NCI-H2107 (cell line): ENCODE measurements at places on chromosomes 1 and 21.

- no peak for DNase-seq
Observed at GRCh38 chr1:52007215-52008002, 16.9 kb upstream of the RAB3B start.

DNA sequence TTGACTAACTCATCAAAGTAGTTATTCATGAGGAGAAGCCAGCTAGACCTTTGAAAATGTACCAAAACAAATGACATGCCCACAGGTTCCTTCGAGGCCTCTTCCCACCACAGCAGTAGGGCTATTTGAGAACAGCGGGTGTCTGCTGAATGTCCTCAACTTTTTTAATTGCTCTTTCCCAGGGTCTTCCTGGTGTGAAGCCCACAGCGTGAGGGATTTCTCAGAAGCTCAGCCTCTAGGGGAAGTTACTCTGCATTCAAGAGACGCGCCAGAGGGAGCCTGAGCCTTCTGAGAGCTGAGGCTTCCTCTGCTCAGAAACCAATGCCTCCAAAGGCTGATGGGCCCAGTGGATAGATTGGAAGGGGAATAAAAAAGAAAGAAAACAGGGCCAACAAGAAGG, 153.6 kb downstream of the OLFM3 start:
- DNase-seq: no peak

GRCh38 chr1:5111581-5111980, 457.2 kb downstream of the AJAP1 start:
- no peak for DNase-seq

- DNase-seq: no peak
Observed at GRCh38 chr1:9279172-9279840, 13.4 kb upstream of the SPSB1 start.

GRCh38 chr1:54800041-54800898, 853 bp downstream of the TTC22 start:
- DNase-seq: no peak

DNA sequence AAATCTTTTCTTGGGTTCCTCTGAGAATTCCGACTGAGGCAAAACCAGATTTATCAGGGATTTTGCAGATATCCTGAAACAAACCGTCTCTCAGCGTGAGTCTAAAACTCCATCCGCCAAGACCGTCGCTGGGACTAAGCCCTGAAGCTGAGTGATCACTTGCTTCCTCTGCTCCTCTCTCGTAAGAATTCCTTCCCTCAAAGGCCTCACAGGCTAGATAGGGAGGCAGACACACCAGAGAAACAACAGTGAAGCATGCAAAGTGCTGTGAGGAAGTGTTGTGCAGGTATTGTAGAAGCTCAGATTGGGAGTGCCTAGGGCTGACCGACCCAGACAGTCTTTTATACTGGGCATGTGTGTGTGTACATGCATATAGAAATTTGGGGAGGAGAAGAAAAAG, 119.1 kb downstream of the RGS7 start:
- no peak for DNase-seq

DNA sequence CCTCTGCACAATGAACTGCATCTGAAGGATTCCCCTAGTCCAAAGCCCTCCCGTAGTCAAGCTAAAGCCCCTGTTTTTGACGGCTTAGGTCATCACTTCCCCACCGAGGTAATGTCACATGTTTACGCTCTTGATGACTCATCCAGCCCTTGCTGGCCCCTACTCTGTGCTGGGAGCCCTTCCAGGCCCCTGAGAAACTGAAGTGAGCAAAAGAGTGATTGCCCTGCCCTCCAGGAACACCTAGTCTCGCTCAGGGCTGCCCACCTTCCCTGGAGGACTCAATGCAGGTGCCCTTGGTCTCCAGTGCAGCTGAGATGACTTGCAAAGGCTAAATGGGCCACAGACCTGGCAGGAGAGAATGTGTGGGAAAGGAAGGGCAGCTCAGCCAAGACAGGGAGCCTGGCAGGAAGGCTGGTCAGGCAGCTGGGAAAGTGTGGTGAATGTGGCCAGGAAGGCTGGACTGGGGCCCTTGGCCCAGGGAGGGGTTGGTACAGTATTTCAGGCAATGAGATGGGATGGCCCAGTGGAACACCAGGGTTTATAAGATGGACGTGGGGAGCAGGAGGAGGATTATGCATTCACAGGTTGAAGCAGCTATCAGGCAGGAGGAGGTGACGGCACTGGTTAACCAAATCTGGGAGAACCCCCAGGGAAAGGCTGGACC, 345.6 kb downstream of the NPHP4 start:
- no peak for DNase-seq

GRCh38 chr1:93471911-93472310, 24.0 kb downstream of the FNBP1L start:
- DNase-seq: no peak

GRCh38 chr1:65027666-65028358, 61.5 kb upstream of the JAK1 start:
- DNase-seq: no peak

GRCh38 chr1:32500387-32501209, 35.7 kb downstream of the ZBTB8B start:
- DNase-seq: peak; percentile 35

DNA sequence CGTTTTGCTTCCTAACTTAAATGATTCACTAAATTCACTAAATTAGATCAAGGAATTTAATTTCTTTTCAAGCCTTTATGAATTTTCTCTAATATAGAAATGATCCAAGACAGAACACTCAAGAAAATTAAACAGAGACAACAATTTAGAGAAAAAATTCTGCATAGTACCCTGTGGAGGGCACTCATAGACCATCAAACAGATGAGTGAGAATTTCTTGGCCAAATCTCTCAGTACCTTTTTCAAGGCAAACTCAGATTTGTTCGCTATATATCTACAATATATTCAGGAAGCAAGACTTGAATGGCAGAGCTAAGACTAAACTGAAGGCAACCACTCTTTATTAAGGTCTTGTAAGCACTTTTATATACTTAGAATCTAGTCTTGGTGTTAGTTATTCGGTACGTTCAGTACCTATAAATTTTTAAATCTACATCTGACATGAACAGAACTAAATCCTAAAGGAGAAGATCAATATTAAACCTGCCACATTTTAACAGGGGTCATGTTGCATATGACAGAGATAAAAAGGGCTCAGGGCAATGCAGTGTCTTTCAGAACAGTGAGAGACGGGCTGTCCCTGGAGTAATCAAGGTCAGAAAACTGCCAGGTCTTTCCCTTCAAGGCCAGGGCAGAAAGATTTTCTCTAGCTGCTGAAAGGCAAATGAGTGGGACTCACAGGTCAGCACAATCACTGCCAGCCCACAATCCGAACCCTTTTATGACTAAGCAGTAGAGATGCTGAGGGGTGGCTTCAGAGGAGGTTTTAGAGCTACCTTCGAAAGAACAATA, 118.8 kb upstream of the TMPRSS15 start:
- no peak for DNase-seq

GRCh38 chr1:145979746-145980456, 15.4 kb downstream of the POLR3GL start:
- DNase-seq: no peak

GRCh38 chr1:7554385-7555235, 216.5 kb upstream of the VAMP3 start:
- DNase-seq: no peak

GRCh38 chr1:30879126-30879786, 29.3 kb downstream of the SDC3 start:
- no peak for DNase-seq
